ENCODE measurements at places on chromosomes 7 and 10. TPM values are rescaled to one million over a fixed set of nuclear protein-coding genes. Genes with fewer than 3 reads are reported as not detected.

The ASB10 gene
- total RNA-seq = not detected

The OR13A1 gene
- total RNA-seq = not detected

- H3K27ac ChIP-seq = peak overlapping the region; percentile 91
- peak overlapping the region; percentile 88 for H3K4me3 ChIP-seq
- H3K27me3 ChIP-seq = no peaks in the 10 kb centered on the region
- H3K4me1 ChIP-seq = peaks cover 8% of the 10 kb centered on the region
- peaks cover 8% of the 10 kb centered on the region for H3K36me3 ChIP-seq
- no peak for DNase-seq
These were observed 356 bp upstream of the NDUFB2 start for GRCh38 chr7:140696024-140696679.

DNA sequence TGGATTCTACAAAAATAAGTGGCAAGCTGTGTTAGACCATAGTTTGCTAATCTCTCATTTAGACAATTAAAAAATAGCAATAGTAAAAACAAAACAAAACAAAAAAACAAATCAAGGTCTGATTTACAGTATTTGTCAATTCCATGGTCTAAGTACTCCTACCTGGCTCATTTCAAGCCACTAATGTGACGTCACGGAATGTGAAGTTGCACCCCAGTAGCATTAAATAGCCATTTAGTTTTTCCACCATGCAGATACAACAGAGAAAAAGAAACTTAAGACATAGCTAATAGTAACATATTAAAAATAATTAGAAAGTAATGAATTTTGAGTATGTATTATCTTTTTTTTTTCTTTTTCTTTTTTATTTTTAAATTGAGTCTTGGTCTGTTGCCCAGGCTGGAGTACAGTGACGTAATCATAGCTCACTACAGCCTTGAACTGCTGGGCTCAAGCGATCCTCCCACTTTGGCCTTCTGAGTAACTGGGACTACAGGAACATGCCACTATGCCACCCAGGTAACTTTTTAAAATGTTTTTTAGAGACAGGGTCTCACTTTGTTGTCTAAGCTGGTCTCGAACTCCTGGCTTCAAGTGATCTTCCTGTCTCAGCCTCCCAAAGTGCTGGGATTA, 101.2 kb downstream of the MKX start:
- no peak for DNase-seq
- no peaks in the 10 kb centered on the region for H3K4me1 ChIP-seq
- H3K27ac ChIP-seq = no peak overlapping the region
- no peaks in the 10 kb centered on the region for H3K27me3 ChIP-seq
- no peak overlapping the region for H3K4me3 ChIP-seq
